ENCODE measurements at places on chromosomes 5 and 9.

DNA sequence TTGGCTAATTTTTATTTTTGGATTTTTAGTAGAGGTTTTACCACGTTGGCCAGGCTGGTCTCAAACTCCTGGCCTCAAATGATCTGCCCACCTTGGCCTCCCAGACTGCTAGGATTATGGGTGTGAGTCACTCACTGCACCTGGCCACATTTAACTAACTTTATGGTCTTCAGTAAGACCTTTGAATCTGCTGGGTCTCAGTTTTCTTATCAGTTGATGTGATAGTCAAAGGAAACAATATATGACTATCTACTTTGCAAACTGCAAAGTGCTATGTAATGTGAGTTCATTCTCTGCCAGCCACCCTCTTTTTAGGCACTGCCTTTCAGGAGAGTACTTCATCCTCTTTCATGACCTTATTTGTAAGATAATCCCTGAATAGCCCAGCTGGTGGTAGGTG, 474.7 kb downstream of the PDE4D start:
- no peak for DNase-seq

DNA sequence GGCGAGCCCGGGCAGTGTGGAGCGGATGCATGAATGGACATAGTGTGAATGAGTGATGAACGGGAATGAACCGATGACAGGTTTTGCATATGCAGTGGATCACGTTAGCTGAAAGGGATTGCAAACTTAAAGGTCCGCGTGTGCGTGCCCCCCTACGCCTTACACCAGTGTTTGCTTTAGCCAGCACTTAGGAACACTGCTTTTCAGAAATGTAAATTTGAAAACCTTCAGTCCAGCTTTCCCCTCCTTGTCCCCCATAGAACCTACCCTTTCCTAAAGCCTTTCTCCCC, 692 bp downstream of the PSAT1 start:
- DNase-seq = no peak

- DNase-seq = no peak
These were observed 76.6 kb downstream of the F2RL2 start for GRCh38 chr5:76546497-76547102.

- no peak for DNase-seq
These were observed 416.0 kb downstream of the MAN2A1 start for GRCh38 chr5:110105692-110106091.

GRCh38 chr5:171848486-171848885, 62.9 kb downstream of the SMIM23 start:
- no peak for DNase-seq

DNA sequence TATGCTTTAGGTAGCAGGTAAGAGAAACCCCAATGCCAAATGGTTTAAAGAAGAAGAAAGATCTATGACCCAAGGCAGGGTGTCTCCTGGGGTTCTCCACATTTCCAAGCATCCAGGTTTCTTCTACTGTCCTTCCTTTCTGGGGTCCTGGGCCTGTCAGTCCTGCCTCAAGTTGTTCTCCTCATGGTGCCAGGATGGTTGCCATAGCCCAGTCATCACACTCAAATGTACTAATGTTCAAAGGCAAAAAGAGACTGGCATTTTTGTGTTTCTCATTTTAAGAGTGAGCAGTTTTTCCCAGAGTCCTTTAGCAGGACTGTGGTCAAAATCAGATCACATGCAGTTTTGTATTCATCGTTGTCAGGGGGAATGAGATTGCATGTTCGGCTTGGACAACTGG, 59.9 kb upstream of the BOD1 start:
- DNase-seq = no peak

- peak; percentile 20 for DNase-seq
These were observed 111.8 kb upstream of the FCN2 start for GRCh38 chr9:134768709-134769351.

- no peak for DNase-seq
These were observed 107.4 kb downstream of the LMNB1 start for GRCh38 chr5:126884269-126884819.

GRCh38 chr9:6098431-6098830, 83.0 kb upstream of the RANBP6 start:
- DNase-seq = no peak

- no peak for DNase-seq
These were observed 149.3 kb upstream of the COL5A1 start for GRCh38 chr9:134492281-134492691.

DNA sequence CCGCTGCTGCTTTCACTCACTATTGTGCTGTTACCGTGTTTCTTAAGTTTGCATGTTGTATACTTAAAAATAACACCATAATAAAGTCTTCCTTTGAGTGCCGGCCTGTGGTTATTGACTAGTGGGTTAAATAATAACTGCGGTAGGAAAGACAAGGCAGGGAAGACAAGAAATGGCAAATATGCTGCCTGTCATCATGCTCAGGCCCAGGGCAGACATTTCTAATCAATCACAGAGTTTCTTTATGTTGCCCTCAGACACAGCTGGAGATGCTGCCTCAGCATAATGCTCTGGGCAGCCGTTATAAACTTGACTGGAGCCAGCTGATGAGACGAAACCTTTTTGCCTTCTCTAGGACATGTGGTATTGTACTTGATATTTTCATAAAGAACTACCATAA, 215.0 kb downstream of the GAPVD1 start:
- DNase-seq = no peak

GRCh38 chr5:94422812-94423211, 195.6 kb downstream of the KIAA0825 start:
- DNase-seq = no peak

DNA sequence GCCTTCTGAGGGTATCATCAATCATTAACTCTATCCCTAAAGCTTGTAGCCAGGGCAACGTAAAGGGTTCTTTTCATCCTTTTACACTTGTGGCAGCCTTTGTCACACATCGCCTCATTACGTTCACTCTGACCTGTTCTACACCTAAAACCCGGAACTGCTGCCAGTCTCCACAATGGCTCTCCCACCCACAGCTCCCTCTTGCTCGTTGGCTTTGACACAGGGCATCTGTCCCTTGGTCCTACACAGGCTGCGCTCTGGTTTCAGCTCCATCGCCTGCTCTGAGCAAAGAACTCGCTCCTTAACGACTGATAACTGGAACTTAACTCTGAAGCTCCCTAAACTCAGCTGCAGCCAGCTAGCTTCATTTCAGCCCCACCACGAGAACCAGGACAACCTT, 112.8 kb upstream of the CTNND2 start:
- no peak for DNase-seq

GRCh38 chr5:2530609-2531008, 220.9 kb downstream of the IRX2 start:
- no peak for DNase-seq

DNA sequence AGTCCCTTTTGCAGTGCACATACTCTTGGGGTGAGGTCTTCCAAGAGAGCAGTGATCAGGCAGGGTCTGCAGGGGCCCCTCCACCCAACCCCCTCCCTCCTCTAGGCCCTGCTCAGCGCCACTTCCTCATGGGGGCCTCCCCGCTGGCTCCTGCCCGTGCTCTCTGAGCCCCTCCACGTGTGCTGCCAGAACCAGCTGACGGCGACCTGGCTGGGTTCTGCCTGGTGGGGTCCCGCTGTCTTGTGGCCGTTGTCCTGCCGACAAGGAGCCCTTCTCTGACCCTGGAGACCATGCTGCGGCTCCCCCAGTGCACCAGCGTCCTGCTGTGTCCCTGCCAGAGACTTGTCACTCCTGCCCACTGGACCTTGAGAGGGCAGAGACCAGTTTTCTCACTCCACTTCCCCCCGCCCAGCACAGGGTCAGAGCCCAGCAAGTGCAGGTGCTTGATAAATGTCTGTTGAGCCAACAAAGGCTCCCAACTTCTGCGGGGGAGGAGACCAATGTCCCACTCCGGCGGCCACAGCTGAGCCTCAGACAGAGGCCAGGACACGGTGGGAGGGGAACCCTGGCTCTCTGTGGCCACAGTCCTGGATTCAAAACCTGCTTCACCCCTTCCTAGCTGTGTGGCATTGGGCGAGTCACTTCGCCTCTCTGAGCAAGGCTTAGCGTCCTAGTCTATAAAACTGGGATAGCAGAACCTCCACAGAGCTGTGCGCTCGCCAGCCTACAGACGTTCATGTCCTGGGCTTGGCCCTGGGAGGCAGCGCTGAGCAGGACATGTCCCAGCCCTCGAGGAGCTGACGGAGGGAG, 24.8 kb downstream of the SARDH start:
- no peak for DNase-seq

DNA sequence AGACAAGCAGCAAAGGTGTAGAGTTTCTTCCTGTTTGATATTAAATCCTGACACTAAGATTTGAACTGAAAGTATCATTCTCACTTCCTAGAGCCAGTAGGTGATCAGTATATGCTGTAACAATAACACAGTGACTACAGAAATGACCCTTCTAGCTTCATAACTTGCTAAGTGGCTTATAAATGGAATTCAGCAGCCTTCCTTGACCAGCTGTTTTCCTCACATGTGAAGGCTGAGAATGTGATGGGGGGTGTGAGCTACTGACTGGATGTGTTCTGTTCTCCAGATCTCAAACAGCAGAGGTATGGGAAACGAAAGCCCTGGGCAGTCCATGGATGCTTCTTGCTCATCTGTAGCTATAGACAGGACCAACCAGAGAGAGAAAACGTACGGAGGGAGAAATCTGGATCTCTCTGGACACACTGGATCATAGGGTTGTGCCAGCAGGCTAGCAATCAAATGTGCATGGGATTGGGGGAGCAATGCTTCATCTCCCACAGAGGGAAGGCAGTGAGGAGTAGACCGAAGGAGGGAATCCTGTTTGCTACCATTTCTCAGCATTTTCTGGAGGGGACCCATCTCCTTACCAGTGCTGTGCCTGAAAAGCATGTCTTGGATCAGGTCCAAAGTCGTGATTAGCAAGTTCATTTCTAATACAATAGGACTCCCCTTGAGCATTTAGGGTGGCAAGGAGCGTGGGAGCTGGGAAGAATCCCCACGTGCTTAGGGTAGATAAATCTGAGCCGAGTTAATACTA, 39.4 kb downstream of the TNFAIP8 start:
- no peak for DNase-seq

GRCh38 chr5:73443829-73444498, 4.6 kb downstream of the FOXD1 start:
- no peak for DNase-seq

GRCh38 chr9:17064558-17064957, 70.3 kb upstream of the CNTLN start:
- no peak for DNase-seq

DNA sequence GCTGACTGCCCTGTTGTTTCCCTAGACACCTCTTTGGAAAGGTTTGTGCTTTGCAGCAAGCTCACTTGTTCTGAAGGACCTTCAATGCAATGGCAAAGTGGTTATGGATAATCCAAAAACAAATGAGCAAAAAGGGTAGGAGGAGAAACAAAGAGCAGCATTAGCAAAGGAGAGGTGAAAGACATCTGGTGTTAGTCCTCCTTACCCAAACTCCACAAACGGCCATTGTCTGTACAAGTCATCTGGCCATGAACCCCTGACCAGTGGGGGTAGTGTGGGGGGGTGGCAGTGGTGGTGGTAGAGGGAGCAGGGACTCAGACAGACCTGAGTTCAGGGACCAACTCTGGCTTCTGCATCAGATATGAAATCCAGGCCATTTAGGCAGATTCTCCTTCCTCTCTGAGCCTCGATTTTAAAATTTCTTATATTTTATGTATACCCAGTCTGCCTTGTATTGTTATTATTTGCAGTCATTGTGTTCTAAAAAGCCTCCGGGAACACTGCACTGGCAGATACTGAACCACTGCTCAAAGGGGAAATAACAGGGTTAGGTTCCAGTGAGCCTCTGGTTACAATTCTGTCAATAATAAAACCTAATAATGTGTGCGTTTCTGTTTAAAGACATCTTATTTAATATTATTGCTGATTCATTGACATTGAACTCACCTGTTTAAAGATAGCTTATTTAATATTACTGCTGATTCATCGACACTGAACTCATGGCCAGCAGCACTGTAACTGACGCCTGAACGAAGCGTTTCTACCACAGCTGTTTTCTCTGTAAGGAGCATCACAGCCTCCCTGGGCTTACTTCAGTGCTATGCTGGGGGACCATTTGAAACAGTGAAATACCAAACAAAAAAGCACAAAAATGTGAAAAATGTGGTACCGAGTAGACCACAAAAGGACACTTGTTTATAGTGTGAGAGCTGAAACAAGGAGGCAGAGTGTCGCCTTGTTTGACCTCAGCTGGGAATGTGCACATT, 156.0 kb downstream of the SEC61B start:
- no peak for DNase-seq

GRCh38 chr5:172282272-172283019, 1.1 kb downstream of the UBTD2 start:
- no peak for DNase-seq

GRCh38 chr5:168324859-168325630, 33.6 kb downstream of the WWC1 start:
- no peak for DNase-seq

DNA sequence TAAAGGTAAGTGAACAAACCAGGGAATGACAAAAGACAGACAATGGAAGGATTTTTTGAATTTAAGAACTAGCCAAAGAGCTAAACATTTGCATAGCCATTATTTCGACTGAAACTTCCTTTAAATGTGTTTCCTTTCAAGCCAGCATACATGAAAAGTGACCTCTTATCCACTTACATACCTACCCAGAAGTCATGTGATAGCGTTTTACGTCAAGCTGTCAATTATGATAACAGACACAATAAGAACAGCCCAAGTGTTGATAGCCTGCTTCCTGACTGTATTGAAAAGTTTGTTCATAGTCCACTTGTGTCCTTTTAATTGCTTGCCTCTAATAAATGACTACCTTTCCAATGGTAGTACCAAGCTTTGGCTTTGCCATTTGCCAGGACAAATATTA, 206.0 kb downstream of the NFIB start:
- no peak for DNase-seq

- no peak for DNase-seq
These were observed 4.6 kb upstream of the CATSPER3 start for GRCh38 chr5:134963098-134963497.

DNA sequence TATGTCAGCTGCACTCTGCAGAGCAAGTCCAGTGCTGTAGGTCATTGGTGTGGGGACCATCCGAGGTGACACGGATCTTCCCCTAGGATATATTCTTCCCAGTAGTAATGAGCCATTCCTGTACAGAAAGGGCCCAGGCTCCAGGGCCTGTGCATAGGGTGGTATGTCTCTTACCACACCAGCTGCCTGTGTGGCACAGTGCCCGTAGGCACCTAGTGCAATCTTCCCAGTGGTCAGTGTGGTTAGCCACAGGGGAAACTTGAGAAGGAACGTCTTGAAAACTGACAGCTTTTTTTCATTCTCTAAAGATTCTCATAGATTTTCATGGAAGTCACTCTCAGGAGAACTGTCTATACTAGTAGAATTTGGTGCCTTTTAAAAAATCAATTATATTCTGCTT, 39.8 kb downstream of the CYSTM1 start:
- DNase-seq = no peak

DNA sequence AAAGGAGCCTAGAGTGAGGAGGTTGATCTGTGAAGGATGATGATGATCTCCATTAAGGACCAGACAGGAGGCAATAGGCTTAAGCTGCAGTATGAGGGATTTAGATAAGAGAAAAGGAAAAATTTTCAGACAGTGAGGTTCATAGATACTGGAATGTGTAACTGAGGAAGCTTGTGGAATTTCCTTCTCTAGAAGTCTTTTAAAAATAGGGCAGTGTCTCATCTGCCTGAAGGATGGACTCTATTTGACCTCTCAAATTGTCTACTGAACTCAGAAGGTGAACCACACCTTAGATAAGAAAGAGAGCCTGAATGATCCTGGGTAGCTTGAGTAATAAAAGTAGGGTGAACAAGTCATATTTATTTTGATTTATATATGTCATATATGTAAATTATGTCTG, 148.2 kb upstream of the CDKN2B start:
- DNase-seq = no peak

Measured in GM18507 (cell line).